ENCODE measurements at places on chromosomes 16 and 17.
A peak's percentile ranks its signal among the peaks of the same experiment; 100 is the strongest.

- DNase-seq, result no peak
Measured at GRCh38 chr17:31051506-31051905, 43.3 kb upstream of the NF1 start.

DNA sequence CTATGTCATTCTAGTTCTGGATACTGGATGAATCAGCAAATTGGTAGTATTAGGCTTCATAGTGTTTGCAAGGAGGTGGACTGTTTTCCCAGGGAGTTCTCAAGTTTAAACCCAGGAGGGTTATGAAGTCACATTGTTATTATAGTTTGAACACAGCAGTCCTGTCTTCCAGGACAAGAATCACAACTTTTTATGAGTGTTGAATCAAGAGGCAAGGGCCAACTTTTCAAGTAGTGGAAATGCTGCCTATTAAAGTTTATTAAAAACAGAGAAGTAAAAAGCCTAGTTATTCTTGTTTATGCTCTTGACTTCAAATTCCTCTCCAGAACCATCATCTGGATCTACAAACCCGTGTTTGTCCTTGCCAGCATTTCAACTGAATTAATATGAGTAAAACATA, 86.3 kb upstream of the GOT2 start:
- no peak for DNase-seq

DNA sequence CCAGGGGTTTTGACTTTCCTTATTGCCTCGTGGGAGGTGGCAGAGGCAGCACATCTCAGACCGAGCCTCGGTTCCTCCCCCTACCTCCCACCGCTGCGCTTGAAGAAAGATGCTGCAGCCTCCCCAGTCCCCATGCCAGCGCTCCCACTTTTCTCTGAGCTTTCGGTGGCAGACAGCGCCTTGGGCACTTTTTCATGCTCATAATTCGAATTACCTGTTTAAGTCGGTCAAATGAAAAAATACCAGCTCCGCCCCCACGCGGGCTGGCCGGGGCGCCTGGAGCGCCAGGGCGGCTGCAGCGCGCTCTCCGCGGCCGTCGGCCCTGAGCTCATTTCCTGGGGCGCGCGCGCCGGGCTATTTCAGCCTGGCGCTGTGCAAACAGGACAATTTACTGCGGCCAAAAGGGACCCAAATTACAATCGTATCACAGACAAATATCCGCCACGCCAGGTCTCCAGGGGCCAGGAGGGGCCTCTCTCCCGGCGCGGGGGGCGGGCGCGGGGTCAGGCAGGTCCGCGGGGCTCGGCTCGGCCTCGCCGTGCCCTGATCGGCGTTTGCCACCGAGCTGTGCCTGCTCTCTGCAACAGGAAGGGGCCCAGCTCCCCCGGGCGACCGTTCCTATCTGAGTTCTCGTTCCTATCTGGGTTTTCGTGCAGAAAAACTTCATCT, 45.0 kb downstream of the SOST start:
- DNase-seq, result peak; percentile 72

- DNase-seq, result no peak
Measured at GRCh38 chr16:30829130-30830071, 42.4 kb upstream of the ZNF629 start.

GRCh38 chr16:20137194-20137593, 63.5 kb upstream of the GPR139 start:
- DNase-seq, result no peak

All from left forelimb (tissue), 1 donor.